Foreskin keratinocyte (primary cell): ENCODE measurements at places on chromosomes 1 and 21. TPM values are rescaled to one million over a fixed set of nuclear protein-coding genes. Genes with fewer than 3 reads are reported as not detected.

TMCO1 gene
- total RNA-seq, result 72.7 and 73.2 TPM in 2 replicates

OLFML3 gene
- total RNA-seq, result 10.6 and 11.1 TPM in 2 replicates

GRCh38 chr1:172108161-172108893 is 267.0 kb downstream of the DNM3 start:
- DNase-seq, result peak; percentile 17

DNA sequence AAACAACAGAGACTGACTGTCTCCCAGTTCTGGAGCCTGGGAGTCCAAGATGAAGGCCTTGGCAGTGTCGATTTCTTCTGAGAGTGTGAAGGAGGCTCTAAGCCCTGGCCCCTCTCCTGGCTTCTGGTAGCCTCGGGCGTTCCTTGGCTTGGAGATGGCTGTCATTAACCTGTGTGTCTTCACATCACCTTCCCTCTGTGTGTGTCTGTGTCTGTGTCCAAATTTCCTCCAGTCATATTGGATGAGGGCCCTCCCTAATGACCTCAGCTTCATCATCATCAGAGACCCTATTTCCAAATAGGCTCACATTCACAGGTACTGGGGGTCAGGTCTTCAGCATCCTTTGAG is 138.3 kb downstream of the TOMM20 start:
- DNase-seq, result no peak

DNA sequence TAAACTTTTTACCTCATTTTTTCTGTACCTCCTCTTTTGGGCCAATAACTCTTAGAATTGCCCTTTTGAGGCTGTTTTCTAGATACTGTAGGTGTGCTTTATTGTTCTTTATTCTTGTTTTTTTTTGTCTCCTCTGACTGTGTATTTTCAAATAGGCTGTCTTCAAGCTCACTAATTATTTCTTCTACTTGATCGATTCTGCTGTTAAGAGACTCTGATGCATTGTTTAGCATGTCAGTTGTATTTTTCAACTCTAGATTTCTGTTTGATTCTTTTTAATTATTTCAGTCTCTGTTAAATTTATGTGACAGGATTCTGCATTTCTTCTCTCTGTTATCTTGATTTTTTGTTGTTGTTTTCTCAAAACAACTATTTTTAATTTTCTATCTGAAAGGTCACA is 130.3 kb downstream of the PHTF1 start:
- no peak for DNase-seq

DNA sequence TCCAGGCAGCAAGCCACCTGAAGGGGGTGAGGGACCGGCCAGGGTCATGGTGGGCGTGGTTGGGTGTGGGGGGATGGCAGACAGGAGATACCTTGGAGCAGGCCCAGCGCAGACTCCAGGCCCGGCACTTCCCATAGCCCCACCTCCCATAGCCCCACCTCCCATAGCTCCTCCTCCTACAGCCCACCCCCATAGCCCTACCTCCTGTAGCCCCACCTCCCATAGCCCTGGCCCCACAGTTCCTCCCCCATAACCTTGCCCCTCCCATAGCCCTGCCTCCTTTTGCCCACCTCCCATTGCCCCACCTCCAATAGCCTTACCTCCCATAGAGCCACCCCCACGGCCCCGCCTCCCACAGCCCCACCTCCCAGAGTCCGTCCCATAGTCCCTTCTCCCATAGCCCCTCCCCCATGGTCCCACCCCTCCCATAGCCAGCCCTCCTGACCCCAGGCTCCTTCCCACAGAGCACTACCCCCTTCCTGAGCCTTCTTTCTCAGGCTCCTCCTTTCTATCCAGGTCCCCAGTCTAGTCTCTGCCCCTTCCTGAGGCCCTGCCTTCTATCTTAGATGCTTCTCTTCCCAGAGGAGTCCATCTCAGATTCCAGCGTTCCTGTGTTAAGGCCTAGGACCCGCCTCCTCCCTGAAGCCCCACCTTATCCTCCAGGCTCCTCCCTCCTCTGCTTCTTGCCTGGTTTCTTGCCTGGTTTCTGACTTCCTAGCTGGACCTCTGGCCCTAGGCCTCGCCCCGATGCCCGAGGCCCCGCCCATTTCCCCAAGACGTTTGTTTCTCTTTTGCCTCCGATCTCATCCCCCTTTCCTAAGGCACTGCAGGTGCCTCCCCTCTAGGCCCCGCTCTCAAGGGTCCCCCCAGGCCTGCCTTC is 46.8 kb downstream of the PTPRU start:
- peak; percentile 54 for DNase-seq

DNA sequence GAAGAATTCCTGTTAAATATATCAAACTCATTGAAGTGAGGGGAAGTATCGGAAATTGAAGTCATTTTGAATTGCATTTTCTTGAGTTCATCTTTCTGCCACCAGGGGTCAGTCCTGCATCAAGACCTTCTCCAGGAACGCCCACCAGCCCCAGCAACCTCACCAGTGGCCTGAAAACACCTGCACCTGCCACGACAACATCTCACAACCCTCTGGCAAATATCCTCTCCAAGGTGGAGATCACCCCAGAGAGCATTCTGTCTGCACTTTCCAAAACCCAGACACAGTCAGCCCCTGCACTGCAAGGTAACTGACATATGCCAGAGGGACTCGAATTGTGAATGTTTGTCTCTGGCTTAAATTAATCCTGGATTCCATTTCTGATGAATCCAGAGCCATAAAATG is 22.8 kb upstream of the TARS2 start:
- DNase-seq, result peak; percentile 30

- no peak for DNase-seq
Observed at GRCh38 chr1:24735509-24736375, 9.5 kb upstream of the CLIC4 start.
